ENCODE measurements at places on chromosomes 3 and 15.

DNA sequence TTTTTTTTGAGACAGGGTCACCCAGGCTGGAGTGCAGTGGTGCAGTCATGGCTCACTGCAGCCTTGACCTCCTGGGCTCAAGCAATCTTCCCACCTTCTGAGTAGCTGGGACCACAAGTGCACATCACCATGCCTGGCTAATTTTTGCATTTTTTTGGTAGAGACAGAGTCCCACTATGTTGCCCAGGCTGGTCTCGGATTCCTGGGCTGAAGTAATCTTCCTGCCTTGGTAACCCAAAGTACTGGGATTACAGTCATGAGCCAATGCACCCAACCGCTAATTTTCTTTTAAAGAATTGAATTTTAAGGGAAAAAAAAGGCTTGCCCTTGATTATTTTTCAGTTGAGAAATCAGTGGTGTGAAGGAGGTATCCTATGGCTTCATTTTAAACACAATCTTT, 334.0 kb downstream of the SOX2 start:
- no peak for DNase-seq

- no peak for DNase-seq
Observed at GRCh38 chr3:184526088-184526433, 35.5 kb upstream of the EPHB3 start.

DNA sequence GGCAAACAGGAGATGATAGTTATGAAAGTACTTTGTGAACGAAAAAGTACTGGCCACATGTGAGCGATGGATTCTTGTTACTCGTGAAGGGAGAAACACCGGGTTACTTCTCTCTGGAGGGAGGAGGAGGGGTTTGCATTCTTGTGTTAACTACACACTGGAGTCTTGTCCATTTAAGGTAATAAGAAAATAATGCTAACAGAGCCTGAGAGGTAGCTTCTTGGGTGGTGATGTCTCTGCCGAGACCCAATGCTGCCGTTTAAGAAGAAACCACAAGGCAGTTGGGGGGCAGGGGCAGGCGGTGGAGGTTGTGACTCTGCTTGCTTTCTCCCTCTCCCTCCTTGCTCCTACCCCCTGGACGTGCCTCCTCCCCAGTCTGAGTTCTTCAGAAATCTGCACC, 100.9 kb upstream of the ROPN1 start:
- no peak for DNase-seq

DNA sequence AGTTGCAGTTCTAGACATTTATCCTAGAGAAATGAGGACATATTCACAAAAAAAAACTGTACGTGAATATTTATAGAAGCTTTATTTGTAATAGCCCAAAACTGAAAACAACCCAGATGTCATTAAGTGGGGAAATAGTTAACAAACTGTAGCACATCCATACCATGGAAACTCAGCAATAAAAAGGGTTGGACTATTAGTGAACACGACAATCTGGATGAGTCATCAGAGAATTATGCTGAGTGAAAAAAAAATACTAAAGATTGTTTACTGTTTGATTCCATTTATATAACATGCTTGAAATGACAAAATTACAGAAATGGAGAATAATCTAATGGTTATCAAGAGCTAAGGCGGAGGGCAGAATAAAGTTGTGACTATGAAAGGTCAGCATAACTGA, 59.5 kb downstream of the CPA3 start:
- no peak for DNase-seq
